ENCODE measurements at places on chromosomes 6 and 20.

DNA sequence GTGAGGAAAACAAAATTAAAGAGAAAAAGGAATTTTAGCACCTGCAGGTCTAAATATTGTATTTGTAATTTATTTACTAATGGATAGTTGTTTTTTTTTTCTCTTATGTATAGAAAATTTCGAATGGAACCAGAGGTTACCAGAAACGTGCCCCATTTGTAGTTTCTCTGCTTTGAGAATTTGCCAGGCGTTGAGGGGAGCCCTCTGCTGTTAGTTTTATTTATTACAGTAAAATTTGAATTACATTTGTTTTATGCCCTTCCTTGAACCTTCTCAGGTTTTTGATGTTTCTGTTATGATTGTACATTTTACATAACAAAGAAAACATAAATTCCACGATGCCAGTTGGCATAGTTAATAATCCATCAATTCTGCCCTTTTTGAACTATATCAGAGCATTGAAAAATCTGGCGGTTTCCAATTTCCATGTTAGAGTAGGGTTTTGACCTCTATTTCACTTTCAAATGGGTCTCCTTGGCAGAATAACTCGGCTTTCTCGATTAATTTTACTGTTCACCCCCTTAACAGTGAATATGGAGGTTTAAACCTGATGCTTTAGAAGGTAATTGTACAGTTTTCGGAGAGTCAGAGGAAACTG, 35.1 kb upstream of the RFPL4B start:
- peak; percentile 13 for DNase-seq

GRCh38 chr6:159372333-159372732, 203.1 kb downstream of the FNDC1 start:
- no peak for DNase-seq

DNA sequence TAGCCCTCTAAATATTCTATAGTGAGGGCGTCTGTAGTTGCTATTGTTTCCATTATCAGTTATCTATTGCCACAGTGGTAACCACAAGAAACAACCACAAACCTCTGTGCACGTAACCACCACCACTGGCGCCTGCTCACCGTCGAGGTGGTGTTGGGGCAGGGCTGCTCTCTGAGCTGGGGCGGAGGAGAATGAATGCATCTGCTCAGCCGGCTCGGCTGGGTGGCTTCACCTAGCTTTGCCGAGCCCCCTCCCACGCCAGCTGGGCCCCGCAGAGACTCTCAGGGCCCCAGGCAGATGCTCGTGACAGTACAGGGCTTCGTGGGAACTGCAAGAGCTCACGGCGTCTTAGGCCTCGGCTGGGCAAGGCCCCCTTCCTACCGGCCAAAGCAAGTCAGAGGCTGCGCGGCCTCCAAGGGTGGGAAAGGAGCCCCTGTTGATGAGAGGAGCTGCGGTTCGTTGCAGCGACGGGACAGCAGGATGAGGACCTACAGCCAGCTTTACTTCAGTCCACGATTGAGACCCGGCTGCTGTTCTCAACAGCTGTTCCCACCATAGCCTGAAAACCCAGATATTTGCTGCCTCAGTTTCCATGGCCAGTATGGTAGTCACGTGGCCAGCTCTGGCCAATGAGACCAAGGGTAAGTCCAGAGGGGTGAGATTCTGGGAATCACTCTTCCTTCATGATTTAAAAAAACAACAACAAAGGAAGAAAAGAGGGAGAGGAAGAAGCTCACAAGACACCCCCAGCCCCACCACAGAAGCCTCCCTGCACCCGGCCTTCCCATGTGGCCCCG, 120.2 kb upstream of the AFDN start:
- DNase-seq = no peak

GRCh38 chr6:161564952-161565351, 291.1 kb upstream of the AGPAT4 start:
- DNase-seq = no peak

DNA sequence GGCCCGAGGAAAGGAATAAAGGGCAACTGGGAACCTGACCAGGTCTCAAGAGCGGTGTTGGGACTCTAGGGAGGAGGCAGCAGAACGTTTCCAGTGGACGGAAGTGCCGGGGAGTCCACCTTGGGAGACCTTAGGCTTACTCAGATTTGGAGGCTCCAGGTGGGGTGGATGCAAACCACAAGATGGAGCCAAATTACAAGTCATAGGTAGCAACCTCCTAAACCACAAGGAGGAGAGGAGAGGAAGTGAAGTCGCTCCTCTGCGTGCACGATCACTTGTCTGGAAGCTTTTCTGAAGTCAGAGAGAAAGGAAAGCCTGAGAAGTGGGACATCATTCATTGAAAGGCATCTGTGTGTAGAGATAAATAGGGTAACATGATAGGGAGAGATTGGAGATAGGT, 9.3 kb downstream of the HLA-DOA start:
- no peak for DNase-seq

DNA sequence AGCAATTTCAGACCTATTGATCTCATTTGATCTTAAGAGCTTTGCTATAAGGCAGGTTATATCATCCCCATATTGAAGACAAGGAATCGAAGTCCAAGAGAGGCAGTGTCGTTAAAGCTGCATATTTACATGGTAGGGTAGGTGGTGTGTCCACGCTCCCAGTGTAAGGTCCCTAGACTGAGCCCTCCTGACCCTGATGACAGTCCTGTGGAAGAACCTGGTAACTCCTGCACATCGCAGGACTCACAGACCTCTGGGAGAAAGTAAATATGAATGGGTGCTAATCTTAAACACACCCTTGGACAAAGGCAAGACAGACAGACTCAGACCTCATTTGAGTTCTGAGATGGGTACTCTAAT, 602 bp upstream of the HLA-DPB1 start:
- DNase-seq = no peak

DNA sequence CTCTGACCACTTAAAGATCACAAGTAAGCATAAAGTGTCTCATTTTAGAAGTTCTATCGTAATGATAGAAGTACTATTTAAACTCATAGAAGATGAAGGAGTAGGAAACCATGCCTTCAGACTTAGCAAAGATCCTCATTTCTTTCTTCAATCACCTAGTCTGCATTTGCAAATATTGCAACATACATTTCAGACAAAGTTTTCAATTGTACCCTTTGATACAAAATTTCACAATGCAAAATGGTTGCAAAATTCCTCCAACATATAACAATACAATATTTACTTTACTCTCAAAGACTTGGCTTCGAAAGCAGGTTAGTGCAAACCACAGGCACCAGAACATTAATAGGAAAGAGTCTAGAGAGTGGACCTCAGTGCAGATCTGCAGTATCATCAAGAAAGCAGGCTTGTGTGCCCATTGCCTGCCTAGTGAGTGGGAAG, 16.1 kb upstream of the ROS1 start:
- DNase-seq = no peak

DNA sequence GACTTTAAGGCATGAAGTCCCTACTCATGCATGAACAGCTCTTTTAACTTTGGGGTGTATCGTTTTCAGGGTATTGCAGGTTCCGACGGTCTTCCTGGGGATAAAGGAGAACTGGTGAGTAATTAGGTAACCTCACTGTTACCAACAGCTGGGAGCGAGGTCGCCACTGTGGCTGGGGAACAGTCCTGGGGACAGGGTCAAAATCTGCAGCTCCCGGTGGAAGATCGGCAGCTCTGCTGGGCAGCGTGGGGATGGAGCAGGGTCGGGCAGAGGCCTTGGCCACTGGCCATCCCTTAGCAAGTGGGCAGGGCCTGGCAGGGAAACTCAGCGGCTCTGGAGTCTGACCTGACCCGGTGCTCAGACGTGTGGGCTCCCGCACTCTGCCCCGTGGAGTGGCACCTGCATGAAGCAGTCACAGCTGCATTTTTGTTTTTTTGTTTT, 16.1 kb downstream of the COL9A3 start:
- DNase-seq = no peak

Data from KG1 (cell line).